ENCODE measurements at places on chromosomes 2 and 18. TPM values are rescaled to one million over a fixed set of nuclear protein-coding genes. Genes with fewer than 3 reads are reported as not detected.
A peak's percentile ranks its signal among the peaks of the same experiment; 100 is the strongest.

MYO7B gene
- total RNA-seq, result under 0.01 TPM

PSMA8 gene
- not detected for total RNA-seq

SP110 gene
- 24.3 TPM for total RNA-seq

UGT1A3 gene
- not detected for total RNA-seq

UXS1 gene
- 29.6 TPM for total RNA-seq

DNA sequence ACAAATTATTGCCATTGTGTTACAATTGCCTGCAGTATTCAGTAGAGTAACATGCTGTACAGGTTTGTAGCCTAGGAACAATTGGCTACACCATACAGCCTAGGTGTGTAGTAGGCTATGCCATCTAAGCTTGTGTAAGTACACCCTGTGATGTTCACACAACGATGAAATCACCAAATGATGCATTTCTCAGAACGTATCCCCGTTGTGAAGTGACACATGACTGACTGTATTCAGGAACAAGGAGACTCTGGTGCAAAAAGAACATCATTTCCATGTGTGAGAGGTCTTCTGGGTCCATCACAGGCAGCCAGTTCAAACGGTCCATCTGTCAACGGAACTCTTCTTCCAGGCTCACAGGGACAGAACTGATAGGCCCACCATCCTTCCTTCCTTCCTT is 263.7 kb downstream of the ANAPC1 start:
- DNase-seq, result peak; percentile 16

DNA sequence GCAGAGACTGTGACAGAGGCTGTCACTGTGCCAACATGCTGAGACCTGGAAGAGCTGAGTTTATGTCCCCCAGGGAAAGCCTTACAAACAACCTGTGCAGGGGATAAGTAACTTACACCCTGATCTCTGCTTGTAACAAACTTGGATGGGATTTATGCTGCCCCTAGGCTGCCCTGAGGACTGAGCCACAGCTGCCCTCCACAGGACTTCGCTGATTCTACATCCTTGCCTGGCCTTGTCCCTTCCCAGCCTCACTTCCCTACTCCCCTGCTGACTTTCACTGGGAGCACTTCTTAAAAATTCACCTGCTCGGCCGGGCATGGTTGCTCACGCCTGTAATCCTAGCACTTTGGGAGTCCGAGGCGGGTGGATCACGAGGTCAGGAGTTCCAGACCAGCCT is 45.9 kb upstream of the ASAP2 start:
- no peak for DNase-seq

GRCh38 chr2:176494949-176495353 is 225.7 kb downstream of the MTX2 start:
- peak; percentile 54 for DNase-seq

GRCh38 chr2:55653255-55653654 is 35.8 kb upstream of the PPP4R3B start:
- no peak for DNase-seq

GRCh38 chr2:69766014-69766413 is 24.1 kb downstream of the ANXA4 start:
- no peak for DNase-seq

GRCh38 chr18:9782073-9782857 is 74.2 kb downstream of the RAB31 start:
- peak; percentile 90 for DNase-seq

DNA sequence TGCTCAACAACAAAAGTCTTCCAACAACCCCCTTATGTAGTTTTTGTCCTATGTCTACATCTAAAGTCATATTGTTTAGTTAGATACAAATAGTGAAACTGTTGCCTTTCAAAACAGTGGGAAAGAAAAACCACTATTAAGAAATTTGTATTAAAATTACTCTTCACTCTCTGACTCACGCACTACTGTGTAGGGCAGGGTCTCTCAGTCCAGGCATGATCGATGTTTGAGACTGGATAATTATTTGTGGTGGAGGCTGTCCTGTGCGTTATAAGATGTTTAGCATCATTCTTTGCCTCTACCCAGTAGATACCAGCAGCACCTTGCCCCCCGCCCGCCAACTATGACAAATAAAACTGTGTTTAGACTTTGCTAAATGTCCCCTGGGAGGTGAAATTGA is 369.4 kb upstream of the ZEB2 start:
- no peak for DNase-seq

Measured in GM23248 (cell line).